ENCODE measurements at places on chromosomes 4 and X. TPM values are rescaled to one million over a fixed set of nuclear protein-coding genes. Genes with fewer than 3 reads are reported as not detected.

Gene AKAP4
- not detected for total RNA-seq

Gene TEX13C
- total RNA-seq = not detected

Gene PHF8
- 12.5 TPM for total RNA-seq

Gene UGT2B17
- not detected for total RNA-seq

Gene CXCL9
- not detected for total RNA-seq

Gene FGF2
- 63.0 TPM for total RNA-seq

Gene GLRA2
- total RNA-seq = not detected

Gene TASL
- not detected for total RNA-seq

Gene GPRASP2
- 4.7 TPM for total RNA-seq

Gene USP26
- total RNA-seq = not detected

Gene SHROOM3
- 4.5 TPM for total RNA-seq

Gene SEL1L3
- 25.7 TPM for total RNA-seq

Gene DUSP21
- total RNA-seq = not detected

Gene PPARGC1A
- 0.05 TPM for total RNA-seq

Gene GAB3
- 0.28 TPM for total RNA-seq

Gene ITM2A
- total RNA-seq = 0.38 TPM

Gene SUPT20HL1
- not detected for total RNA-seq

Gene MAGEA9
- total RNA-seq = not detected
